NCI-H1048 (cell line): ENCODE measurements at places on chromosomes 13 and 19.

GRCh38 chr13:93248627-93249047 is 22.0 kb downstream of the GPC6 start:
- peak; percentile 25 for DNase-seq

GRCh38 chr19:8461891-8462290 is 17.1 kb downstream of the HNRNPM start:
- DNase-seq = no peak

GRCh38 chr19:10173527-10173926 is 21.2 kb downstream of the DNMT1 start:
- DNase-seq = no peak

- DNase-seq = no peak
Measured at GRCh38 chr19:16402041-16402440, 69.7 kb downstream of the EPS15L1 start.

DNA sequence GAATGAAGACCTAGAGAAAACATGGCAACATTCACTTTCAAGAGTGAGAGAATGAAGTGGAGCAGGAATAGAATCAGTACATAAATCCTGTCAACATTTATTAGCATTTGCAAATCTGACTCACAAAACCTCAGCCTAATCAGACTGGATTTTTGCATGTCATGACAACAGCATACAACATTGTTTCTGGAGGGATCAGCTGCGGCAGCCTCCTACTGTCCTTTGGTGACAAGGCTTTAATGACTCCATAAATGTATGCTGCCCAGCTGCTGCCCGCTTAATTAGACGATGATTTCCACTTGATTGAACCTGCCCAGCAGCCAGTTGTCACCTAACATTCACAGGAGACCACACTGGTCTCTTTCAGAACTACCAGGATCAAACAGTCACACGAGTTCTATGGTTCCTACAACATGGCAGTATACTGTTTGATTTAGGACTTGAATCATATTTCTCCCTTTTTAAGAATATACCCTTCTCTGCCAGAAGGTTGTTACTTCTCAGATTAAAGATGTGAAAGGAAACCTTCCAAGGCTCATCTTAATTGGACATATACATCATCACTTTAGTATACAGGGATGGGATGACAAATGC is 9.3 kb downstream of the EBPL start:
- no peak for DNase-seq

GRCh38 chr13:32497589-32497988 is 41.0 kb downstream of the N4BP2L2 start:
- DNase-seq = no peak
